PC-9 (cell line): ENCODE measurements at places on chromosomes 2 and 18.

- no peak for DNase-seq
Measured at GRCh38 chr18:77486985-77487384, 237.3 kb downstream of the GALR1 start.

- DNase-seq = no peak
Measured at GRCh38 chr2:216596980-216597509, 36.2 kb upstream of the IGFBP2 start.

DNA sequence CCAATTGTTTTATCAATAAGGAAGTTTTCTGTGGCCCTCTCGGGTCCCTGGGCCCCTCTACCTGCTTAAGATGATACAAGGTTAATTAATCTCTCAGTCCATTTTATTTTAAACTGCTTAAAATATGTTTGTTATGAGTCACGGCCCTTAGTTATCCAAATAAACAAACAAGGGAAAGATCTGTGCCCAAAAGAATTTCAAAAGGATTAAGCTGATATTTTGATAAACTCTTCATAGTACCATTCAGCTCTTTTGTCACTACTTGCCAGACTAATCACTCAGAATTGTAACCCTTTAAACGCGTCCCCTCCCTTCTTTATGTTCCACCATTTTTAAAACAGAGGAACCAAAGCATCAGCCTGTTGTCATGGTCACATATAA is 144.7 kb upstream of the STK17B start:
- no peak for DNase-seq

DNA sequence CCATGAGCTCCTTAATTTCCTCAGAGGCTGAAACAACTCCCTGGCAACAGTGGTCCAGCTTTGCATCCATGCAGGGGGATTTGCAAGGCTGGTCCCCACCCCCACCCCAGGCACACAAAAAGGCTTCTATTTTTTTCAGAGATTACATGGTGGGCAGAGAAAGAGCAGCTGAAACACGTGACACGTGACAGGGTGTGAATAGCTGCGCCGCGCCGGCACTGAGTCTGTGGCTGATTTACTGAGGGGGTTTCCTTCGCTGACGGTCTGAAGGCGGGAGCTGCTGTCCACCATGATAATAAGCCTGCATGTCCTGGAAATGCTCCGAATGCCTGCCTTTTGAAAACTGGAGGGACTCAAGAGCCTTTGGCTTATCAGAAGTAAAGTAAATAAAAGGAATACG is 50.7 kb upstream of the APCDD1 start:
- no peak for DNase-seq

DNA sequence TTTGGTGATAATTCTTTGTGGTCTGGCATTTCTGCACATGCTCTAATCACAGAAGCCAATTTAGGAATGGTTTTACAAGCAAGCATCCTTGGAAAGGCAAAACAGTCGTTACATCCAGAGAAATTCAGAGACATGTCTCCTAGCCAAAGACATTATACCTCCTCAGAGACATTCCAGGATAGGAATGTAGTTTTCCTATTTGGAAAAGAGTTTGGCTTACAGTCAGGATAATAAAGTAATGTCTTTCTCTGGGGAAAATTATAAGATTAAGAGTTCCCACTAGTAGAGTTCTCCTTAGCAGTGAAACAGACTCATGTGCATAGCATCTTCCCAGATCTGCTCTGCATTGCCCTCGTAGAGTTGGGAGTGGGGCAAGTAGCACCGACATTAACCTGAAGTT is 753.6 kb upstream of the TMEFF2 start:
- no peak for DNase-seq

GRCh38 chr2:65085148-65085547 is 28.9 kb downstream of the CEP68 start:
- DNase-seq = no peak
